ENCODE measurements at places on chromosomes 4 and X.

GRCh38 chr4:136012220-136012619 is 1520.1 kb downstream of the PCDH18 start:
- DNase-seq = peak; percentile 12

- DNase-seq = no peak
These were observed 32.7 kb upstream of the AMBN start for GRCh38 chr4:70559211-70559830.

DNA sequence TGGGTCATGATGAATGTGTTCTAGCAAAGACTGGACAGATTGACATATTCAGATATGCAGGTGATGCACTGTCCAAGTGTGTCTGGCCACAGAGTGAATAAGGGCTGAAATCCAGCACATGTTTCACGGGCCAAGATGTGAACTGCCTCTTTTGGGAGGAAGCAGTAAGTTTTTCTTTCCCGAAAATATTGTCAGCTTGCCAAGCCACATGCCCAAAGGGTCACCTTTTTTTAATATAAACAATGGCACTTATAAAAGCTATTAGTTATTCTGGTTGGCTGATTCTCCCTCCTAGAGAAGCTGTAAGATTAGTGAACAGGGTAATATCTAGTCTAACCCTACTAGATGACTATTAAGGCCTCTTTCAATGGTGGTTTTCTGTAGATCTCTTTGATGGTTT is 1.5 kb upstream of the EDNRA start:
- DNase-seq = no peak

DNA sequence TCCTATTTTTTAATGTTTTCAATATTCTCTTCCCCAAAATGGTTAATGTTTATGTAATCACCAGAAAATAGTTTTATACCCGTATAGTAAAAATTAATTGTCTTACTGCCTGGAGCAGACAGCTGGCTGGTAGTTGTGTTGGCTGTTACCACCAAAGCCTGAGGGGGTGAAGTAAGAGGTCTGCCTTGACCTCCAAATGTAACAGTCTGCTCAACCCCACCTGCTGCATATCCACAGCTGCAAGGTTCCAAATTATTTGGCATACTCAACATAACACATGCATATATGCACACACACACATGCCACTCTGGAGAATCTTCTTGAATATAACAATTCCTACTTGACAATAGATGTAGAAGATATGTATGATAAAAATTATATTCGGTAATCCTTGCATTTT is 624.3 kb downstream of the ADGRL3 start:
- no peak for DNase-seq

DNA sequence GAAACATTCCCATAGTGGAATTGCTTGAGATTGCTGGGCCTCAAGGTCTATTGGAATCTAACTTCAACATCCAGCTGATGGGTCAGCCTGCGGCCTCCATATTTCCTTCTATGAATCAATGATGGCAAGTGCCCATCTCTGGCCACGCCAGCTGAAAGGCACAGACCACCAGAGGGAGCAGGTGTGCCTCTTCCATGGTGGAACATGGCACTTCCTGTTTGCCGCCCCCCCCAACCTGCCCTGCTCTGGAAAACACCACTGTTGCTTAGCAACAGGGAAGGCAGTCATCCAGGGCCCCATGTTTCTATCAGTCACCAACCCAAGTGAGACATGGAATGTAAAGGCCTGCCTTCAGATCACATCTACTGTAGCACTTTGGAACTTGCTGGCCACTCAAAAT is 11.6 kb downstream of the PAGE4 start:
- no peak for DNase-seq

All from brain pericyte (primary cell).